Midbrain (tissue), 1 donor: ENCODE measurements at places on chromosomes 16 and 17.

DNA sequence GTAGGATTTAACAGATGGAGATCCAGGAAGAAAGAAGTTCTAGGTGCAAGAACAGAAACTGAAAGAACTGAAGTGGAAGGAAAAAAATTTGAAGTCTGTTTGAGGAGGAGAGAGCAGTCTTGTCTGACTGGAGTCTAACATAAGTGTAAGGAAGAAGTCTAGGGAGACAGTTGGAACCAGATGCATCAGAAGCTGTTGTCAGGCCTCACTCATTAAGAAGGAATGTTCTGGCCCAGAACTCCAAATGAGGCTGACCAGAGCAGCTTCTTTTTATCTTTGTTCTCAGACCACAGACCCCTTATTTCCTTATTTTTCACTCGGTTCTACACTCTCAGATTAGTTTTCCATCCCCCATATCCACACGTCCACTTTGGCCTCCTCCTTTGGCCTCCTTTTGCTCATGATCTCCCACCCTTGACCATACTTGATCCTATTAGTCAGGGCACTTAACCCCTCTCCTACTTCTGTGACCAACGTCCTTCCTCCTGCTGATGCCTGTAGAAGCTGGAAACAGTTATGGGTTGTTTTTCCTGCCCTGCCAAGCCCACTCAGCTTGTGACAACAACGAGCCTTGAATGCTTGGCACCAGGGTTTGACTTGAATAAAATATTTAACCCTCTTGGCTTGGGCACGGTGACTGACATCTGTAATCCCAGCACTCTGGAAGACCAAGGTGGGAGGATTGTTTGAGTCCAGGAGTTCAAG lies 7.0 kb upstream of the MYH2 start:
- no peak for DNase-seq

DNA sequence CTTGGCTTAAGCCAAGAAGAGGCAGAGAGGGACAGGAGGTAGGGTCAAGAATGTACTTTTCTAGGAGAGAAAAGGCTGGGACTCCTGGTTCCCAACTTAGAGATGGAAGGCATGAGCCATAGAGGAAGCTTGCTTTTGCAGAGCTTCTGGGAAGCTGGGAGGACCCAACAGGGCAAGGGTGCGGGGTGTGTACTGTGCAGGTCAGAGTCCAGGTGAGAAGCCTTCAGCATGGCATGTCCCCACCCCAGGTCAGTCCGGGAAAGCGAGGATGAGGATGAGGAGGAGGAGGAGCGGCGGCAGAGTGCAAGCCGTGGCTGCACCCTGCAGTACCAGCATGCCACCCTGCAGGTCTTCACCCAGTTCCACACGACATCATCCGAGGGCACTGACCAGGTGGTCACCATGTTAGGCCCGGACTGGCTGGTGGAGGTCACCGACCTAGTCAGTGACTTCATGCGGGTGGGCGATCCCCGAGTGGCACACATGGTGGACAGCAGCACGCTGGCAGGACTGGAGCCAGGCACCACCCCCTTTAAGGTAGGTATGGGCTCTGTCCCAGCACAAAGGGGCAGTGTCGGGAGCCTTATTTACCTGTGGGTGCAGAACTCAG lies 55.3 kb downstream of the TMEM132E start:
- no peak for DNase-seq

GRCh38 chr17:29613352-29613837 lies 9.3 kb downstream of the CORO6 start:
- peak; percentile 94 for DNase-seq

- no peak for DNase-seq
These were observed 16.2 kb upstream of the NFATC3 start for GRCh38 chr16:68068926-68069325.

GRCh38 chr16:82699260-82699659 lies 72.5 kb downstream of the CDH13 start:
- DNase-seq, result no peak

- no peak for DNase-seq
These were observed 75.3 kb upstream of the TBC1D3K start for GRCh38 chr17:37848690-37849616.

- DNase-seq, result no peak
These were observed 266.7 kb downstream of the SOX9 start for GRCh38 chr17:72387487-72387886.

DNA sequence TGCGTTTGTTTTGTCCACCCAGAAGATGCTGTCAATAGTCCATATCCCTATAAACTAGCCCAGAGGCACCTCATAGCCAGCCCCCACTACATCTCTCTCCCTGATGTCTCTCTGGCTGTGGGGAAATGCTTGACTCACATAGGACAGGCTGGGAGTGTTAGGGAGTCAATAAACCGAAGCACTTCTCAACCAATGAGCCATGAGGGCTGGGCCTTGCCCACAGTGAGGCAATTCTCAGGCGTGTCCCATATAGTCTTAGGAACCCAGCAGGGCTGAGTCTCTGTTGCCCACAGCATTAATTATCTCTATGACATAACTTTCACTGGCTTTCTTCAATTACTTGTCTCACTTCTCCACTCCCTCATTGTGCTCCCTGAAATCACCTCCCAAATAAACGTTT lies 387.3 kb upstream of the CDH11 start:
- DNase-seq, result no peak

GRCh38 chr16:23905027-23905426 lies 69.2 kb downstream of the PRKCB start:
- DNase-seq, result no peak

GRCh38 chr16:56190048-56190676 lies 1.1 kb upstream of the GNAO1 start:
- peak; percentile 37 for DNase-seq

DNA sequence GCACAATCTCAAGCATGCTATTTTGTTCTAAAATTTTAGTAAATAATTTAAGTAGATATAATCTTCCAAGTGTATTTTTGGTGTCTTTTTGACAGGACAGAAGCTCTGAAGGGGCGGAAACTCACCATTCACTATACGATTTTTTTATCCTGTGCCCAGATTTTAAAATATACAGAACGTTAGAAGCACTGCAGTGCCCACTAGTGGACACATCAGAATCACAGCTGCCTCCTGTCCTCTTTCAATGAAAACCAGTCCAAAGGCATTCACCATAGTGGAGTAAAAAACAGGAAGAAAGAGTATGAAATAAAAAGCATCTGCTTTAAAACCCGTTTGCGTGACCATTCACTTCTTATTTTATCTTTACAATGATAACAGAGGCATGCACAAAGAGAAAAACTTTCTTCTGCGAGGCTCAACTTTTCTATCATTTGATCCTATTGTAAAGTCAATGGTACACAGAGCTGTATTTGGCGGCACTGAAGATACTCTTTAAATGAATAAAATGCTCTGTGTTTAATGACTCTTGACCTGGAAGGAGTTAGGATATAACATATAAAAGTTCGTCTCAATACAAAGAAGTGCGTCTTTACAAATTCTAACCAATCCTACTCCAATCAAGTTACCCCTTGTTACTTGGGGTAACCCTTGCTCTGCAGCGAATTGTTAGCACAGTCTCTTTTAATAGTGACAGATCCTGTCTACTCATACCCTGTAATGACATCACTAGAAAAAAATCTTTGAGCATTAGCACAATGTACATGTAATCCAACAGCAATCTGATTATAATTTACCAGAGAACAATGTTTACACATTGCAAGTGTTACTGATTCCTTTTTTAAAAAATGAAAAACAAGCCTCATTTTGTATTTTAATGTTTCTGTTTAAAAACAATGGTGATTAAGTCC lies 339.8 kb upstream of the PSMD7 start:
- DNase-seq, result peak; percentile 69

GRCh38 chr17:81479175-81480071 lies 33.2 kb downstream of the ACTG1 start:
- DNase-seq, result no peak

- no peak for DNase-seq
These were observed 81.5 kb downstream of the VPS53 start for GRCh38 chr17:633133-633532.

DNA sequence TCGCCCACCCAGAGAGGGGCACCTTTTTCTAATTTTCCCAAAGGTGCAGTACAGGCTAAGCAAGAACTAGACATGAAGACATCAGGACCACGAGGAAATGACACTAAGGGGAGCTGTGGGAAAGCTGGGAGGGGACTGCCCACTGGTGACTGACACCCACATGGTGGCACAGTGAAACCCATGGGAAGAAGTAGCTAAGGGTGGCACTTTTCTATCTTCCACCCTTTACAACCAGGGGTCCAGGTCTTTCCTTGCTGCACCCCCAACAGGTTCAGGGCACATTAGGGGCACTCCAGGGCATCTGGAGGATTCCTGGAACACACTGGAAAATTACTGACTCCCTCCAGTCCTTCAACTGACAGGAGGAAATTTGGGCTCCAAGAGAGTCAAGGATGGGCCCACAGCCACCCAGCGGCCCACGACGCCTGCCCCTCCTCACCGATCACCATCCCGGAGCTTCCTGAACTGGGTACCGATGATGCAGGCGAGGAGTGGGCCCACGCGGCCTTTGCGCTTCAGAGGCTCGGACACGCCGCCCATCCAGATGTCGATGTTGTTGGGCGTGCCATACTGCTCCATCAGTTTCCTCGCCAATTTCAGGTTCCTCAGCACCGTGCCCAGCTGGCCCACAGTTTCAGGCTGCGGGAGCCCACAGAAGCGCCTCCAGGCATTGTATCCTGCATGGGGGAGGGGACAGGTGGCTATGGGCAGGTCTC lies 9.4 kb downstream of the MPO start:
- no peak for DNase-seq

GRCh38 chr17:77383613-77384608 lies 243.1 kb downstream of the SEC14L1 start:
- DNase-seq, result no peak

DNA sequence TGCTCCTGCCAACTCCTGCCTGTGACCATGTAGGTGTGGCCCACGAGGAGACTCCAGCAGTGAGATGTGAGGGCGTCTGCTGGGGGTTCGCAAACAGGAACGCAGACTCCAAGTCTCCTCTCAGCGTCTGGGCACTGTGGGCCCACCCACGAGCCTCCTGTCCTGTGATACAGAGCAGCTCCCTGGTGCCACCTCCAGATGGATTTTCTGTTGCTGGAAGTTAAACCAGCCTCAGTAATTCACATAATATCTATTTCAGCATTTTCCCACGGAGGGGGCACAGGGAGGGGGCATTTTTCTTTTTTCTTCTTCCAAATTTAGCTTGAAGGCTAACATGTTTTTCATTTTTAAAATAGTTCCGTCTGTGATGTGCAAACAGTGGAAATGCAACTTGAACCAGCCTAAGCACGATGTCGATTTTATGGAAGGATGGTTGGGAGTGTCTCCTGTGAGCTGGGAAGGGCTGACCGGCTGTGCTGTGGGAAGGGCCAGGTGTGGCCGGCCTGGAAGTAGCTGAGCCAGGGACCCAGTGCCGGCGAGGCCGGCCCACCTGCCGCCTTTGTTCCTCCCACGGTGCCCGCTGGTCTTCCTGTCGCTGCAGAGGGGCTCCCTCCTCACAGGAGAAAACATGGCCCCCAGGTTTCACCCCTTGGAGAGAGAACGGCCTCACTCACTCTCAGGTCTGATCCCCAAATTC lies 3.9 kb upstream of the RAB40B start:
- no peak for DNase-seq

- no peak for DNase-seq
These were observed 1173.5 kb upstream of the GOT2 start for GRCh38 chr16:59907611-59908010.

GRCh38 chr16:5633845-5634440 lies 536.3 kb upstream of the EEF2KMT start:
- DNase-seq, result peak; percentile 17

- DNase-seq, result no peak
These were observed 199.3 kb downstream of the NTN1 start for GRCh38 chr17:9220398-9221146.

GRCh38 chr16:70568601-70569237 lies 45.1 kb downstream of the SF3B3 start:
- DNase-seq, result no peak

DNA sequence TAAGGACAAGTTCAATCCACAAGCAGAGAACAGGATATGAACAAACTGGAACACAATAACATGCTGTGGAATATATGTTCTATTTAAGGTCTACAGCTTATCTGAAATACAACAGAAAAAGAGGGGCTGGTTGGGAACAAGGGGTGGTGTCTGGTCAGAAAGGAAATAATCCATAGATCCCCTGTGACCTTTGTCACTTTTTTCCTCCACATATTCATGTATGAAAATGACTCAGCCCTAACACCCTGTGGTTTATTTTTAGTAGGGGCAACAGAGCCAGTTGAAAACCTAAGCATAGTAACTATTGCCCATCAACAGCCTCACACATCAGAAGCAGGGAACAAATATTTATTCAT lies 12.3 kb upstream of the SPAG9 start:
- DNase-seq, result no peak
